Hematopoietic multipotent progenitor cell treated with erythropoietin and hydrocortisone succinate and interleukin-3 and kit ligand, for 4 days (in vitro differentiated cells): ENCODE measurements at places on chromosomes 16 and 17.

GRCh38 chr17:56914581-56915273, 878 bp upstream of the TRIM25 start:
- peak; percentile 52 for DNase-seq

- no peak for DNase-seq
Observed at GRCh38 chr17:72363089-72363610, 242.3 kb downstream of the SOX9 start.

DNA sequence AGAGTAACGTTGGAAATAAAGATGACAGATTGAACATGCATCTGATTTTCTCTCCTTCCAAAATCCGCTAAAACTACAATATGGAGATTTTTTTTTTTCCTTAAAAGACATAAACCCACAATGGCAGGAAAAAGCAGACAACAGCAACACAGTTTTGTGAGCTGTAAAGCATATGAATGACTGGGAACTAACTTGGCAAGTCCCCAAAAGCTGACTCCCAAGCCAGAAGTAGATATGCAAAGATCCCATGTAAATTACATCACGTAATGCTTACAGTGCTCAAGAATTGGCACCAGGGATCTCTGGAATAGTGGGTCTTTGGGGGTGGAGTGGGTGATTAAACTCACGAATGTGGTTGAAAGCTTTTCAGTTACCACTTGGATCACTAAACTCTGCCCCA, 106.6 kb downstream of the ELAC2 start:
- no peak for DNase-seq

DNA sequence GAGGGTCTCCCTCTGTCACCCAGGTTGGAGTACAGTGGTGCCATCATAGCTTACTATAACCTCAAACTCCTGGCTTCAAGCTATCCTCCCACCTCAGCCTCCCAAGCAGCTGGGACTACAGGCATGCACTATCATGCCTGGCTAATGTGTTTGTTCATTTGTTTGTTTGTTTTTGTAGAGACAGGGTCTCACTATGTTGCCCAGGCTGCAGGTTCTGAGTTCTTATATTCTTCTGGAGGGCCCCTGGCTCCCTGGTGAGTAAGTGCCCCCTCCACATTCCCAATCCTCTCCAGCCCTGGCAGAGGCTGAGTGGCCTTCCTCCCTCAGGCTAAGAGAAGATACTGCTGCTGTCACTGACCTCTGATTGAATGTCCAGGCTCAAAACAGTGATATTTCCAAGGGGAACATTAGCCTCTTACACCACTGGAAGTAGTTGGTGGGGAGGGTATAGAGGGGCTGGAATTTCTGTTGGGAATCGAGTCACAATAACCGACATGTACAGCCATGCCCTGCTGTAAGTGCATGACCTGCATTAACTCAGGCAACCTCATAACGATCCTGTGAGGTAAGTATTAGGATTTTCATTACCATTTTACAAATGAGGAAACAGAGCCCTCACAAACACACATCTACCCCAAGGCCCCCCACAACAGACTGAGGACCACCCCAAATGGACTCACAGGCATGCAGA, 2.7 kb upstream of the ETV4 start:
- no peak for DNase-seq

DNA sequence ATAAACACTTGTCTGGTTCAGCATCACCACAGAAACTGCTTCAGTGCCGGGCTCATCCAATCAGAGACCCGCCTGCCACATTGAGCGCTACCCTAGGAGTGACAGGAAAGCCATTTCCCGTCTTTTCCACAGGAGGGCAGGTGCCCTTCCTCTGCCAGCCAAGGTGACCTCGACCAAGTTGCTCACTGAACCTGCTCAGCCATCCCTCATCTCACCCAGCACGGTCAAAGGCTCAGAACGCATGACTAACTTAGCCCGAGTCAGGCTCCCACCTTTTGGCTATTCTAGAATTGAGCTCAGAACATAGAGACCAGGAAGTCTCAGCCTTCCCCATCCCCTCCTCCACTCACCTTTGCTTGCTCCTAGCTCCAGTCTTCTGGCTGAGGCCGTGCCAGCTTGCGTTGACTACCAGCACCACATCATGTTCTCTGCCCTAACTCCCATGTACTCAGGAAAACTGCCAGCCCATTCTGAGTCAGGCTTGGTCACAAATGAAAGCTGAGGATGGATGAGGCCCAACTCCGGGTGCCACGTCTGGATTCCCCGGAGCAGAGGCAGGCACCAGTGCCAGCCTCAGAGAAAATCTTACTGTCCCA, 15.6 kb downstream of the MRPS23 start:
- DNase-seq = no peak

DNA sequence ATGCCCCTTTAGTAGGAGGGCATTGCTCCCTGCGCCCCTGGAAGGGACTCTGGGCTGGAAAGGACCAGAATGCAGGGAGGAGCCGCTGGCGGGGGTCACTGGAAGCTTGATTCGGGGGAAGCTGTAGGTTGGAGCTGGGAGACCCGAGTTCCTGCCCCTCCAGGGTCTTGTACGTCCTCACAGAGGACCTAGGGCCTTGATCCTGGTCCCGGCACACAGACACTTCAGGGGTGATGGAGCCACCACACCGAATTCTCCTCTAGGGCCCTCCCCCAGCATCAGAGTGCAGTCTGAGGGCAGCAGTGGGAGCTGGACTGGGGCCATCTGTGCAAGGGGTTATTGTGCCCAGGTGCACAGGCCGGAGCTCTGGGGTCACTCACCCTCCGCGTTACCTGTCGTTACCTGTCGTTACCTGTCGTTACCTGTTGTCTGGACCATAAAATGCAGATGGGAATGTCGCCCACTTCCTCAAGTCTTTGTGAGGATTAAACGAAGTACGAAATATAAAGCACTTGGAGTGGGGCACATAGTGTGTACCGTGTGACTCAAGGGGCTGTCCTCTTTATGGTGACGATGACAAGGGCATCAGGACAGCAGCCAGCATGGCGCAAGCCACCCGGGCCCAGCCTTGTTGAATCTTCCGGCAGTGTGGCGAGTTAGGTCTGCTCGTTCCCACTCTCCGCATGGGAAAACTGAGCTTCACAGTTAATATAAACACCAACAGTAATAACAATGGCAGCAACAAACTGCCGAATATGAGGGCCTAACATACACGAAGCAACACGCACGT, 48.6 kb downstream of the CMIP start:
- no peak for DNase-seq

GRCh38 chr17:18224387-18225120, 881 bp upstream of the LLGL1 start:
- no peak for DNase-seq

- peak; percentile 68 for DNase-seq
Observed at GRCh38 chr17:30954046-30954830, 16.6 kb upstream of the RNF135 start.

GRCh38 chr17:39196808-39197291, 619 bp downstream of the CACNB1 start:
- peak; percentile 77 for DNase-seq

GRCh38 chr17:47251421-47251940, 2.1 kb upstream of the ITGB3 start:
- peak; percentile 34 for DNase-seq

- DNase-seq = peak; percentile 48
Observed at GRCh38 chr16:56728980-56729734, 772 bp upstream of the NUP93 start.

DNA sequence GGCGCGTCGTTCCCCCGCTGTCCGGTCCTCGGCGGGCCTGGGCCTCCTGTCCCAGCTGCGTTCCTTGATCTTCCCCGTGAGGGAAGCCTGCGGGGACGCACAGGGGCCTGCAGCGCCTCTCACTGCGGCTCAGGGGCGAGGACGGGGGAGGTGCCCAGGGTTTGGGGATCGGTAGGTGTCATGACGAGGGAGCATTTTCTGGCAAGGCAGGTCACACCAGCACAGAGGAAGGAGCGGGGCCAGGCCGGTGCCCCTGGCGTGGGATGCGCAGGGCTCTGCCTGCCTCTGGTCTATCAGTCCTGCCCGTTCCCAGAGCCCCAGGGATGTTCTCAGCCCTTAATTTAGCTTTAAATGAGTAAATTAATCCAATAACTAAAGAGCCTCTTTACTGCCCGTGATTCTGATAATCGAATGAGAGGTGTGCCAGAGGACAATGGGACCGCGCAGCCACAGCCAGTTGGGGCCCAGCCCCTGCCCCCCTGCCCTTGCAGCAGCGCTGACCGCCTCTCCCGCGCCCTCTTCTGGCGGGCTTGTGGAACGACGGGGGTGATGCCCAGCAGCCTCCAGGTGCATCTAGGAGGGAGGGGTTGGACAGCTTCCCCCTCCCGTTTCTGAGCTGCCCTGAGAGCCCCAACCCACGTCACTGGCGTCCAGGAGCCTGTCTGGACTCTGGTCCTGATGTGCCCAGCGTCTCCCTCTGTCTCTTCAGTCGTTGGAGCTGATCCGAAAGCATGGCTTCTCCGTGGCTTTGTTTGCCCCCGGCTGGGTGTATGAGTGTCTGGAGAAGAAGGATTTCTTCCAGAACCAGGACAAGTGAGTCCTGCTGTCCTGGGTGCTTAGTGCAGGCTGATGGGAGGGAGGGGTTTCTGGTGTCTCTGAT, 7.9 kb downstream of the ENGASE start:
- peak; percentile 60 for DNase-seq

GRCh38 chr16:10622036-10622921, 41.9 kb upstream of the EMP2 start:
- peak; percentile 69 for DNase-seq

DNA sequence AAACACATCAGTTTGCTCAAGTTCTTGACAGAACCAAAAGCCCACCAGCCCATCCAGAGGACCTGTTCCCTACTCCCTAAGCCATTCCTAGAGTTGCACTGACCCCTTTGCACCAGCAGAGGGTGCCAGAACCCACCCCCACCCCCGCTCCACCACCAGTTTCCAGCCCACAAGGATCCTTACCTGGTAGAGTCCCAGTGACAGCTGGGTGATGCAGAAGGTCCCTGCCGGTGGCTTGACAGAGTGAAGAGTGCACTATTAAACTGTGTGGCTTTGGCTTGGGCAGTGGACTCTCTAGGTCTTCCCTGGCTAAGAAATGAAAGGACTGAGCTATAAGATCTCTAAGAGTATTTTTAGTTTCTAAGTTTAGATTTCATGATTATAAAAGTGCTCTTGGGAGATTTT, 73.3 kb upstream of the MTMR4 start:
- DNase-seq = peak; percentile 68

- DNase-seq = no peak
Observed at GRCh38 chr17:77959926-77960521, 1.5 kb downstream of the TNRC6C start.

GRCh38 chr17:42429726-42430447, 6.8 kb upstream of the CAVIN1 start:
- no peak for DNase-seq

GRCh38 chr16:61887903-61888302, 148.3 kb downstream of the CDH8 start:
- peak; percentile 79 for DNase-seq

DNA sequence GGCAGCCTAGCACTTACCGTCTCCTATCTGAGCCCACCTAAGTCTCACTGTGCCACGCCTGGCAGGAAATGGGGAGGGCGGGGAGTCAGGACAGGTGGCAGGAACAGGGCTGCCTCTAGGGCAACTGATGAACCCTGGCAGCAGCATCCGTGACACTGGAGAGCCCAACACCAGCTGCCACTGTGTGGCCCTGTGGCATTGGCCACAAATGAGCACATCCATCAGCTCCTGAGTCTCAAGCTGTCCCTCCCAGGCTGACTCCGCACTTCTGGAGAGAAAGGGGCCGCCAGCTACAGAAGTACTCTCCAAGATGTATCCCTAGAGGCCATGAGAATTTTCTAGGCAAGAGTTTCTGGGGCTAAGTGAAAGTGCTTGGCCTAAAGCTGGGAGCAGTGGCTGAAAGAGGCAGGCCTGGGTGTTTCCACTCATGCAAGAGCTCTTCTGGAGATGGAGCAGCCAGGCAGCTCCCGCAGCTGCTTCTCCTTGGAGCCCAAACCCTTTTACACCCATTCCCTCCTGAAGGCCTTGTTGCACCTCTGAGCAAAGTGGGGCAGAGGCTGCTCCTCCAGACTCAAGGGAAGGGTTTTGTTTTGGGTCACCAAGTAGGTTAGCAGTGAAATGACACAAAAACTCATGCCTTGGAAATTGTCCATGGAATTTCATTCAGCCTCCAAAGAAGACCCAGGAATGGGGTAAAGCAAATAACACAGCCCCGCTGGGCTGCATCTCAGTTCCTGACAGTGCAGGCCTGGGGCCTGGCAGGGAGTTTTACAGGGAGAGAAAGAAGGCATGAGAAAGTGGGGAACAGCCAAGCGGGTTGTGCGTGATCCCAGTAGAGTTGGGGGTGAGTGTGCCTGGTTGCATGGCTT, 25.8 kb downstream of the PEMT start:
- no peak for DNase-seq

DNA sequence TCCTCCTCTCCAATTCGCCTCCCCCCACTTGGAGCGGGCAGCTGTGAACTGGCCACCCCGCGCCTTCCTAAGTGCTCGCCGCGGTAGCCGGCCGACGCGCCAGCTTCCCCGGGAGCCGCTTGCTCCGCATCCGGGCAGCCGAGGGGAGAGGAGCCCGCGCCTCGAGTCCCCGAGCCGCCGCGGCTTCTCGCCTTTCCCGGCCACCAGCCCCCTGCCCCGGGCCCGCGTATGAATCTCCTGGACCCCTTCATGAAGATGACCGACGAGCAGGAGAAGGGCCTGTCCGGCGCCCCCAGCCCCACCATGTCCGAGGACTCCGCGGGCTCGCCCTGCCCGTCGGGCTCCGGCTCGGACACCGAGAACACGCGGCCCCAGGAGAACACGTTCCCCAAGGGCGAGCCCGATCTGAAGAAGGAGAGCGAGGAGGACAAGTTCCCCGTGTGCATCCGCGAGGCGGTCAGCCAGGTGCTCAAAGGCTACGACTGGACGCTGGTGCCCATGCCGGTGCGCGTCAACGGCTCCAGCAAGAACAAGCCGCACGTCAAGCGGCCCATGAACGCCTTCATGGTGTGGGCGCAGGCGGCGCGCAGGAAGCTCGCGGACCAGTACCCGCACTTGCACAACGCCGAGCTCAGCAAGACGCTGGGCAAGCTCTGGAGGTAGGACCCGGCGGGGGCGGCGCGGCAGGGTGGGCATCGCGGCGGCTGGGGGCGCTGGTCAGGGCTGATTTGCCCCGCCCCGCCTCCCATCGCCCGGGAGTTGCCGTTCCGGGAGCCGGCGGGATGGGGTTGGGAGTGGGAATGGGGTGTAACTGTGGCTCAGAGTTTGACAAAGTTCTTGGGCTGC, 567 bp downstream of the SOX9 start:
- DNase-seq = no peak

DNA sequence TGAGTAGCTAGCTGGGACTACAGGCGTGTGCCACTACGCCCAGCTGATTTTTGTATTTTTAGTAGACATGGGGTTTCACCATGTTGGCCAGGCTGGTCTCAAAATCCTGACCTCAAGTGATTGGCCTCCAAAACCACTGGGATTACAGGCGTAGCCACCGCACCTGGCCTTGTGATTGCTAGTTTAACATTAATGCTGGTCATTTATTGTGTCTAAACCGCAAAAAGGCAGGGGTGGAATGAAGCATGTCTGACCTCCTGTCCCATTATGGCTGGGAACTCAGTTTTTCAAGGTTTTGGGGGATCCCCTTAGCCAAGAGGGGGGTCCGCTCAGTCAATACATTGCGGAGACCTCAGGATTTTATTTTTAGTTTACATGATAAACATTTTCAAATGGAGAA, 10.7 kb upstream of the CNGB1 start:
- no peak for DNase-seq
